ENCODE measurements at places on chromosomes 13 and 19. TPM values are rescaled to one million over a fixed set of nuclear protein-coding genes. Genes with fewer than 3 reads are reported as not detected.

- DNase-seq: no peak
These were observed 6.1 kb downstream of the SUGP2 start for GRCh38 chr19:19027228-19027627.

Gene NCCRP1
- polyA plus RNA-seq: 0.13 TPM

DNA sequence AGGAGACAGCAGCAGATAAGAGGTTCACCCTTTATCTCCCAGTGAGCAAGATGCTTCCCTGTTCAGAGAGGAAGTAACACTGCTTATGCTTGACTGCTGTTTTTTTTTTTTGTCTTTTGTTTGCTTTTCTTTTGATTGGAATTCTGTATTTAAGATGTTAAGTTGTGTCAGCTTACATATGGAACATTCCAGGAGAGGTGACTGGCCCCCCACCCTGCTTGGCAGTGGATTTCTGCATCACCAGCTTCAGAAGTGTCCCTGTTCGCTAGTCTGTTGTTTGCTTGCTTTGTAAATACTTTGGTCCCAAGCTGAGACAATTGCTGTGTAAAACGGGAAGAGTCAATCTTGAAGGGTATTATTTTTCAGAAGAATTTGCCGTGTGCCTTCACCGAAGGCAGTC lies 43.0 kb downstream of the IFT88 start:
- no peak for DNase-seq

Gene PRR19
- not detected for polyA plus RNA-seq

Gene HSPB6
- polyA plus RNA-seq: 1,124 TPM

Gene IFNL4
- polyA plus RNA-seq: not detected

Gene PGLYRP1
- polyA plus RNA-seq: not detected

DNA sequence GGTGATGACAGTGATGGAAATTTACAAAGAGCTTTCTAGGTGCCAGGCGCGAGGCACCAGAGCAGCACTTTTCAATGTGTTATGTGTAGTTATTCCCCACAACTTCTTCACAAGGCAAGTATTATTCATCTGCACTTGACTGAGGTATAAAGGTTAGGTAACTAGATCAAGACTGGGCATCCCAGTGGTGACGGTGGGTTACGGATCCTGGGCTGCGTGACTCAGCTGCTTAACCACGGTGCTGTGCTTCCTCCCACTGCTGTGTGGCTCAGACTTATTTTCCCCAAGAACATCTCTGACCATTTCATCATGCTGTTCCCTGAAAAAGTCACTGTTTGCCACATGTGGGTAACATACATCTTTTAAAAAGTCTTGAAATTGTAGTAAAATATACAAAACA lies 19.3 kb downstream of the EDDM13 start:
- no peak for DNase-seq

GRCh38 chr13:24742294-24742693 lies 21.7 kb upstream of the RNF17 start:
- no peak for DNase-seq

DNA sequence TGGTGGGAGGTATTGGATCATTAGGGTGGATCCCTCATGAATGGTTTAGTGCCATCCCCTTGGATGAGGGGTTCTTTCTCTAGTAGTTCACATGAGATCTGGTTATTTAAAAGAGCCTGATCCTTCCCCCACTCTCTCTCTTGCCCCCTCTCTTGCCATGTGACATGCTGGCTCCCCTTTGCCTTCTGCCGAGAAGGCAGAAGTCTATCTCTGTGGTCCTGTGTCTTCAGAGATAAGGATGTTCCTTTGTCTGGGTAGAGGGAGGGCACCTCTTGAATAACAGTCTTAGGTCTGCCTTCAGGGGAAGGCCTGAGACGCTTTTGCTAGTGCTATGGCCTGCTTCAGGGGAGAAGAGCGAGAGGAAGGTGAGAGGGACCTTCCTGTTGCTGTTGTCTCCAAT lies 2.0 kb upstream of the ZDHHC20 start:
- DNase-seq: no peak

All from muscle of arm (tissue), 14 donors.